H4 (cell line): ENCODE measurements at places on chromosomes 1 and 21. TPM values are rescaled to one million over a fixed set of nuclear protein-coding genes. Genes with fewer than 3 reads are reported as not detected.

The RWDD3 gene
- total RNA-seq, result 6.7 and 10.8 TPM in 2 replicates

The FASLG gene
- total RNA-seq, result not detected in 2 replicates

- peak; percentile 88 for DNase-seq
Measured at GRCh38 chr1:35641233-35641866, at the start of gene PSMB2. TSS of gene PSMB2 (minus strand) at chr1:35641526. CDS start at chr1:35641432, 94 bp downstream.

- no peak for DNase-seq
Measured at GRCh38 chr1:205069371-205070125, 14.7 kb downstream of the TMEM81 start.

DNA sequence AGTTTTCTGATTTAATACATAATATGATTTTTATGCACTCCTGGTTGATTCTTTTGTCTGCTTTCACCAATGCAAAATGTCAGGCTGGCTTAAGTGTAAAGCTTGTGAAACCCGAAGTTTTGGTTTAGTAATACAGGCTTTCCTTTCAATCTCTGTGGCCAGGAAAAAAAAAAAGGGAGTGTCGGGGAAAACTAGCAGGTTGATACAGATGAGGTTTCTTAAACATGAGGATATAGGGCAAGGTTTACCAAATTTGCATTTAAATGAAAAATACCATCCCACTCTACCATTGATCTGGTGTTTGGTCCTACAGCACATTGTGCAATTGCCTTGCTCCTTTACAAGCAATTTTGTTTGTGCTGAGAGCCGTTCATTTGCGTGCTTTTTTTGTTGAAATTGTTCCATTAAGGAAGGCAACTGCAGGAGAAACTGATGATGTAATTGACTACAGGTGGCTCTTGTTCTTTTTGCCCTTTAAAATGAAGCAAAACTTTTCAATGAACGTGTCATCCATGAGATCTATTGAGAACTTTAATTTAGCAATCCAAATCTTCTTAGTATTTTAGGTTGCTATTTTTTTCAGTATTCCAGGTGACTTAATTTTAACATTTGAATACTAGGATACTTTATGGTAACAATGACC lies 22.7 kb downstream of the CLIC6 start:
- DNase-seq, result no peak

GRCh38 chr1:66546047-66546810 lies 12.3 kb downstream of the SGIP1 start:
- no peak for DNase-seq

DNA sequence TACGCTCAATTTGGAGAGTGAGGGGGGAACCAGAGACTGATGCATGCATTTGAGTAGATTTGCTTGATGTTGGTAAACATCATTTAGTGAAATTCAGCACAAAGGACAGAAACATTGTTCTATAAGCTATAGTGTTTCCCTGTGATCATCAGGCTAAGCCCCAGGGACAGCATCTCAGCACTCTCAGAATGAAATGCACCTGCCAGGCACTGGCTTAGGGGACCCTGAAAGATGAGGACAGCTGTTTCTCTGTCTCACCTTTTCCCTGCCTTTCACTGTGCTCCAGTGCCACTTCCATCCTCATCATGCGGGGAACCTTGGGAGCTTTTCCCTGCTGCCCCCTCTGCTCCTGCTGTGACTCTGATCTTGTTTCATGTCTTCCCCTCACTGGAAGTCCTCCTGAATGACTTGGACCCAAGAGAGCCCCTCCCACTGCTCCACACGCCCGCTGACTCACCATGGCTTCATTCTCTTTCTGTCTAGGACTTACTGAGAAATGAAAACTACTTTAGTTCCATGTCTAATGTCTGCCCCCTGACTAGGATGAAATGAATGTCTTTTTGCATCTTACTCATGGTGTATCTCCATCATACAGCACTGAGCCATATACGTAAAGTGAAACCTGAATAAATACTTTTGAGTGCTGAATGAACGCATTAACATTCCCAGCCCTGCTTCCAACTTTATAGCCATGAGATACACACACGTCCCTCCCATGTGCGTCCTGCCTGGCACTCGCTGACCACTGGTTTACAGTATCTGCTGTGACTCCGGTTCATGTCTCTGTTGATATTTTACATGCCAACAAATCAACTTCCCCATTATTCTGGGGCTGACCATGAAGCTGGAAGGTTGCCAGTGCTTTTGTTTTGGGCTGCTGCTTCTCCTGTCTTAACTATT lies 182.0 kb downstream of the PCP4 start:
- no peak for DNase-seq

DNA sequence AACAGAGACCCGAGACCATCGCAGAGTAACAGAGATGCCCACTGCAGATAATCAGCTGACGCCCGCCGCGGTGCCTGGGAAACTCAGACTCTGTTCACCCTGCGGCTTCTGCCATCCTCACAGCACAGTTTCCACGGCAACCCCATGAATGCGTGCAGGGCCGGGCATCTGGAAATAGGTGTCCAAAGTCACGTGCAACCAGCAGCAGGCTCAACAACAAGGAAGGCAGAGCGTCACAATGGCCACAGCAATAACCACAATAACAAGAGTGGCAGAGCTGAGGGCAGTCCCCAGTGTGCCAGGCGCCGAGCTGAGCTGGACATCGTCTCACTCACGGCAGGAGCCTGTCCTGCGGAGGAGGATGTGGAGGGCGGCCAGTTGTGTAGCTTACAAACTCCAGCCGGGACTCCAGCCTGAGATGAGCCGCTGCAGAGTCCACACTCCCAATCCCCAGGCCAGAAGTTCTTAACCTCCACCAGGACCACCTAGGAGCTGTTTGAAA lies 102.0 kb downstream of the CRYAA start:
- DNase-seq, result no peak

GRCh38 chr1:9101510-9102146 lies 27.3 kb downstream of the GPR157 start:
- DNase-seq, result peak; percentile 32

DNA sequence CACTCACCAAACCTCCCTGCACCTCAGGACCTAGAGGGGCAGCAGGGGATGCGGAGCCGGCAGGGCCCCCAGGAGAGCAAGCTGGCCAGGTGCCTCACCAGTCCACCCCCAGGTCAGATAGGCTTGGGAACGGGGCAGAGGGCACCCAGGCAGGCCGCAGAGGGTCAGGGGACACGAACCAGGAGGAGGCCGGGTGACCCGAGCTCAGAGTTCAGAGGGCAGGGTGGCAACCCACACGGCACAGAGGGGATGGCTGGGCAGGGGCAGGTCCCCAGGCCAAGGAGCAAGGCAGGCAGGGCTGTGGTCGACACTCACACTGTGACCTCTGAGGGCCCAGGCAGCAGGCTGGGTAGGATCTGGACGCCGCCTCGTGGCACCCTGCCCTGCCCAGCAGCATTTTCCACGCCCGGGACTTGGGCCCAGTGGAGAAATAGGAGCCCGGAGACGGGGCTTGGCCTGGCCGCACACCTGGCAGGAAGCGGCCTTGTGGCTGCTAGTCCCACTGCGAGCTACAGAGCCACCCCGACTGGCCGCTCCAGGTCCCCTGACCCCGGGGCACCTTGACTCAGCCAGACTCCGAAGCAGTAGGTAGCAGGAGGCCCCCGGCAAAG lies 5.3 kb downstream of the DVL1 start:
- no peak for DNase-seq

DNA sequence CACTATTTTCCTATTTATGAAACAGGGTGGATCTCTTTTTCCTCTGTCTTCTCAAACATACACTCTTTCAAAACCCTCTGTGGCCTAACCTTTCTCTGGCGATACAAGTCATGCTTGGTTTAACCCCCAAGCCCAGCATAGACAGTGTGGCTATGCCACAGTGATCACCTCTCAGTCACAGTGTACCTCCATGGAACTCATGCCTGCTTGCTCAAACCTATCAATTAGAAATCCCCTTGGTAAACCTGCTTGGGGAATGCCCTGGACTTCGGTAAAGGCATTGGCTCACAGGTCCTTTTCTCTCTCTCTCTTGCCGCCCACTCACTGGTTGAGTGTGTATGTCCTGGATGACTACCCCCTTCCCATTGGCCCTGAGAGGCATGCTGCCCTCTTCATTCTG lies 147.5 kb downstream of the CYYR1 start:
- no peak for DNase-seq
